Posterior cingulate gyrus (tissue), 11 donors: ENCODE measurements at places on chromosomes 13 and 19.

- no peak for DNase-seq
Measured at GRCh38 chr13:40024204-40024966, 368.9 kb downstream of the COG6 start.

DNA sequence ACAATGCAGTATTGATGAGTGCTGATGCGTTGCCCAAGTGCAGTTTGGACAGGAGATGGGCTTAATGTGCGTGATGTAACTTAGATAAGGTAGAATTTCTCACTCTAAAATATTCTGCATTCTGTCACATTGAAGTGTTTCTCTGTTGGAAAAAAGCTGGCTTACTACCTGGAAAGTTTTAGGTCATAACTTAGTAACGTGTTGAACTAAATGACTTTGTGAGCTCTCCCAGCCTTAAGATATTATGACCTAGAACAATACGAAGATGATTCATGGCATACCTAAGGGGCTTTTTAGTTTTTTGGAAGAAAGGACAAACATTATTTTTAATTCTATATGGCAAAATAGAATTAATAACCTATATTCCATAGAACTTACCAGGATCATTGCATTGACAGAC is 9.0 kb downstream of the UFM1 start:
- DNase-seq: no peak

DNA sequence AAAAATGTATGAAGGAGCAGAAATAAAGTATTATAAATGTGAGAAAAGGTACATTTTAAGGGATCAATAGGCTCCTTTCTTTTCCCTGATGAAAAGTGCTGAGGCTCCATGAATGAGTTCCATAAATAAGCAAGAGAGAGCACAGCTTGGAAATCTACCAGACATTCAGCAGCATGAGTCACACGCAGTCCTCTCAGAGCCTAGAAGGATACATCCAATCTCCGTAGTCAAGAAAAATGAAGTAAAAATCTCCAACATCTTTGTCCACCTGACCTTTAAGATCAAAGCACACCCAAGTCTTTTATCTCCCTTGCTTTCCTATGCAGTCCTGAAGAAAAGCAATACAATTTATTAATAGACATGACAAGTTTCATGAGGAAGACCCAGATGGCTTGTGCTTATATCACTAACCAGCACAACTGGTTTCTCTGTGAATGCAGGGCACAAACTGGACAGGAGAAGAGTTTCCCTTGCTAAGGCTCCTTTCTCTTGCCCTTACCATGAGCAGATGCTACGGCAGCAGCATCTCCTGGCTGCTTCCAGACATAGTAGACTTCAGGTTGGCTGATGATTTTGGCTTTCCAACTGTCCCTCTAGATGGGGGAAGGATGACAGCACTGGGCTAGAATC is 730.8 kb downstream of the EFNB2 start:
- DNase-seq: peak; percentile 15

DNA sequence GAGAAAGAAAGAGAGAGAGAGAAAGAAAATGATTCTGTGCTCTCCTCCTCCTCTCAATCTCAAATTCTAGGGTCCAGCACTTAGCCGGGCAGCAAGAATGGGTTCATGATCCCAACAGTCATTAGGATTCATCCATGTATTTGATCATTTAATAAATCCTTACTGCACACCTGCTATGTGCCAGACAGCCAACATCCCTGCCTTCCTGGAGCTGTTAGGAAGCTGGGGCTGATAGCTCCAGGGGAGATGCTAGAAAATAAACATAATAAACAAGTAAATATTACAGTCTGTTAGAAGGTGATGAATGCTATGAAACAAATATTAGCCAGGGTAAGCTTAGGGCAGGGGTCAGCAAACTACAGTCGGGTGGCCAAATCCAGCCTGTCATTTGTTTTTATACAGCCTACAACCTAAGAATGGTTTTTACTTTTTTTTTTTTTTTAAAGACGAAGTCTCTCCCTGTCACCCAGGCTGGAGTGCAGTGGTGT is 9.9 kb upstream of the ACP7 start:
- no peak for DNase-seq

- no peak for DNase-seq
Measured at GRCh38 chr13:108342369-108343289, 73.1 kb downstream of the TNFSF13B start.

GRCh38 chr19:47274891-47275761 is 441 bp downstream of the INAFM1 start:
- DNase-seq: no peak

DNA sequence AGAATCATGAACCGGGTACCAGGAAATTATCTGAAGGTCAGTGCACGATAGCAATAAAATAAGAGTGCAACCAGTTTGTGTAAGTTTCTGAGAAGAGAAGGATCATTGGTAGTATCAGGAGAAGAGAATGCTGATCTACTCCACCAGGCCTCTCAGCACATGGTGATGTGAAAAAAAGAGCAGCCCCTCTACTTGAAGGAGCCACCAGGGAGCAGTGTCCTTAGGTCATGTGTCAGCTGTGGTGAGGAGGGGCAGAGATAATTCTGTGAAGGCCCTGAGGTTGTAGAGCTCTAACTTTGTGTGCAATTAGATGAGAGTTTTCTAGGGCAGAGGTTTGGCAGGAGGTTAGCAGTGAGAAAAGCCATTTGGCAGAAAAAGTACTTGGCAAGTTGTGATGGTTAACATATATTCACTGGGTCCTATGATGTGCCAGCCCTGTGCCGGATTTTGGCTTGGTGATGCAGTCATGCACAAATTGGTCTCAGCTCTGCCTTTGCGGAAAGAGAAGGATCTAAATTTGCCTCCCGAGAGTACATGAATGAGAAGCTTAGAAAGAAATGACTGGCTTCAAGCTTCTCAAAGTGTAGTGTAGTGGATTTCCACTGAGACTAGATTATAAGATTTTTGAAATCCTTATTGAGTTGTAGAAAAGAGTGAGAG is 19.2 kb upstream of the ZC3H13 start:
- DNase-seq: no peak

DNA sequence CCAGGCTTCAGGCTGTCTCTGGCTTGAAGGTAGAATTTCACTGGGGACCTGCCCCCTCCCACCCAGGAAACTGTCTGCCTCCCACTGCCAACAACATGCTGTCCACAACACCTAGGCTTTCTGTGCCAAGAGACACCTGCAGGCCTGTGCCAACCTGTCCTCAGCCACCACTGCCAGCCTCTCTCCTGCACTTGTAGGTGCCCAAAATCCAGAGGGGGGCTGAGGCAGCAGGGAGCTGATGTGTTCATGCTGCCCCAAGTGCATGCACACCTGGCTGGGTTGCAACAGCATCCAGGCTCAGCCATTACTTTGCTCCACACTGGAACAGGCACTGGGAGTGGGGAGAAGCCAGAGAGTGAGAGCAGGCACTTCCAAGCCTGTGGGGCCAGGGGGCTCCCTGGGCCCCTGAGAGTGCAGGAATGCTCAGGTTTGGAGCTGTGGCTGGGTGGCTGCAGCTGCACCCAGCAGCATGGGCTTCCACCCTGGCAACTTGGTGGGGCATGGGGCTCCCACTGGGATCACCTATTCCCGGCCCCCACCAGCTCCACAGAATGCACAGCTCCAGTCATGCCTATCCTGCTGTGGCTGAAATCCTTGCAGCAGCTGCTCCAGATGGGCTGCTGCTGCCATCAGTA is 218.1 kb upstream of the OBI1 start:
- DNase-seq: no peak

GRCh38 chr13:66074018-66074615 is 1156.0 kb downstream of the PCDH9 start:
- DNase-seq: no peak

DNA sequence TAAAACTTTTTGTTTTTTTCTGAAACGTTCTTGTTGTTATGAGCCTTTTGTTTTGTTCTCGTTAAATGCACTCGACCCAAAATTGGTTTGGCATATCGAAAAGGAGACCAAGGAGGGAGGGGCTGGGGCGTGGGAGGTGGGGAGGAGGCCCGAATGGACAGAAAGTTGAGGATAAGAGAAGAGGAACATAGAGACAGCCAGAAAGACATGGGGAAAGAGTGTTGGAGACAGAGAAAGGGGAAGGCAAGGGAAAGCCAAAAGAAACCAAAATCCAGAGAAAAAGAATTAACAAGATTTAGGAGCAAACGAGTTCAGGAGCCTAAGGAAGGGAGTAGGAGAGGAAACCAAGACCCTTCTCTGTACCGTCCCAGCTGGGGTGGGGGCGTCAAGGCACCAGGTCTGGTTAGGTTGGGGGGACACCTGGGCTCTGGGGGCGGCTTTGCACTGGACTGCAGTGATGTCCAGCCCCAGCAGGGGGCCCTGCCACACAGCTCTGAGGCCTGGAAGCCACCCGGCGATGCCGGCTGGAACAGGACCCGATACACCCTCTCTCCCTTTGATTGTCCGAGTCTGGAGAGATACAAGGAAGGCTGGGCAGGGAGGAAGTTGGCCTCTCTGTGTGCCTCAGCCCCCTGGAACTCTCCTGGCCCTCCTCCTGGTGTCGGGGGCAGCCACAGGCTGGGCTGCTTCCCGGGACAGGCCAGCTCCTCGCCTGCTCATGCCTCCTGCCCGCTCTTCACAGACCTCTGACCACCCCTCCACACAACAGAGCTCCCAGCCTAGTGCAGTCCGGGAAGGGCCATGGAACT is 11.6 kb upstream of the ASF1B start:
- DNase-seq: peak; percentile 70

GRCh38 chr19:15038294-15038693 is 11.0 kb upstream of the CASP14 start:
- DNase-seq: no peak

- no peak for DNase-seq
Measured at GRCh38 chr19:9836021-9836420, 903 bp downstream of the PIN1 start.

DNA sequence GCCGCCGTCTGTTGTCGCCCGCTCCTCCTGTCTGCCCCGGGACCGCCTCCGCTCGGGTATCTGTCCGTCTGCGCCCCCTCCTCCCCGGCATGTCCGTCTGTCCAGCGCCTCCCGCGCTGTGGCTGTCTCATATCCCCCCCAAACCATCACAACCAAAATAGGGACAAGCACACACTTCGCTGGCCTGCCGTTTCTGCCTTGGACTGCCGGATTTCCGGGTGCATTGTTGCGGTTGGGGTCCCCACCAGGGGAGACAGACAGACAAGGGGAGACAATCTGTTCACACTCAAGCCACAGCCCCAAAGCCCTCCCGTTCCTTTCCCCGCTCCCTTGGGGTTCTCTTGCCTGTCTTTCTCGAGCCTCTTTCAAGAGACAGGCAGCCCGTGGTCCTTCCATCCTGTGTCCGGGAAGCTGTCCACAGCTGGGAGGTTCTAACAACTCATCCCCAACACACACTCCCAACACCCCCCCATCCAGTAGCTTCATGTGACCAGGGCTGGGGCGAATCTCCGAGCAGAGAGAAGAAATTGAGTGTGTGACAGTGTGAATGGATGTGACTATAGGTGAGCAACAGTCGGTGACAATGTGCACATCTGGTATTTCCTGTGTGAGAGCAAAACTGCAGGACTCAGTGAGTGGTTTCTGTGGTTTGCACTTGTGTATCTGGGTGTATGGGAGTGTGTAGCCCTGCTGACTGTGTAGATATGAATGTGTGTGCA is 16.5 kb upstream of the FOSB start:
- DNase-seq: no peak

DNA sequence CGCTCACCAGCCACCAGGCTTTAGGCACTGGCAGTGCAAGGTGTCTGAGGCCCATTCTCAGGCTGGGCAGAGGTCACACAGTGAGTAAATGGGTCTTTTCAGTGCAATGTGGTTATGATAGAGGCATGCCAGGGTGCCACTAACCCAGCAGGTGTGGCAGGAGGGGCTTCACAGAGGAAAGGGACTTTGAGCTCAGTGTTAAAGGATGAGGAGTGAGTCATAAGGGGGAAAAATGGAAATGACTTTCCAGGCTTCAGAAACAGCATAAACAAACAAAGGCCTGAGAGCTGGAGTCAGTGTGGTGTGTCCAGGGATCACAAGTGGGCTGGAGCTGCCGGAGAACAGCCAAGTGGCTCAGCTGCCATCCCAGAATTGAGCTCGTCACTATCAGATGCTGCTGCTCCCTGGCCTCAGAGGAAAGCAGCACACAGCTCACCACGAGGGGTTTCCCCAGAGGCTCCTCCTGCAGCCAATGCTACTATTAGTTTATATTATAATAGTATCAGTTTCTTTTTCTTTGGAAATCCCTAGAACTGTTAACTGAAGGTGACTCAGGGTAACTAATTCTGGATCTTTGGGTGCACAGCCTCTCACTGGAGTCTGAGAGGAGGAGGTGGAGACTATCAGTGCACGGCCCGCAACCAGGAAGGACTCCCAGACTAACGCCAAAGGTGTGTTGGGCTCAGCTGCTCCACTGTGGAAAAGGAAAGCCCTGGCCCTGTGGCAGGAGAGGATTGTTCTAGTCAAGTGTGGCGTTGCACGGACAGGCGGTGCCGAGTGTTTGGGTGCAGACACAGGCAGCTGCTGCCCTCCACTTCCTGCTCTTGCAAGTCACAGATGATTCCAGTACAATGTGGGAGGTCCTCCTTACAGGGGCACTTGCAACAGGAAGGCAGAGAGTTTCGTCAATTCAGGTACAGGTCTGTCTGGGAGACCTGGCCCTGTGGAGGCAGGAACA is 39.5 kb downstream of the DHRS12 start:
- no peak for DNase-seq

DNA sequence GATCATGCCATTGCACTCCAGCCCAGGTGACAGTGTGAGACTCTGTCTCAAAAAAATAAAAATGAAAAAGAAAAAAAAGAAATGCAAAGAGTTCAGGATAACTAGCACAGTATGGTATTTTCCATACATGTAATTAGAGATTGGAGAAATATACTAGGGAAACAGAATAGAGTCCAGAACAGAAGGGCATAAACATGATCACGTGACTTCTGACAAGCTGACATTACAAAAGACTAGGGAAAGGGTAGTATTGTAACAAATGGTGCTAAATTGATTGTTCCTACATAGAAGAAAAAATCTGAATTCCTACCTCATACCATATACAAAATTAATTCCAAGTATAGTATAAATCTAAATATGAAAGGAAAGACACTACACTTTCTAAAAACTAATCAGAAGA is 1.3 kb upstream of the NLRP5 start:
- no peak for DNase-seq

- DNase-seq: no peak
Measured at GRCh38 chr13:44040070-44040817, 160.5 kb downstream of the LACC1 start.

DNA sequence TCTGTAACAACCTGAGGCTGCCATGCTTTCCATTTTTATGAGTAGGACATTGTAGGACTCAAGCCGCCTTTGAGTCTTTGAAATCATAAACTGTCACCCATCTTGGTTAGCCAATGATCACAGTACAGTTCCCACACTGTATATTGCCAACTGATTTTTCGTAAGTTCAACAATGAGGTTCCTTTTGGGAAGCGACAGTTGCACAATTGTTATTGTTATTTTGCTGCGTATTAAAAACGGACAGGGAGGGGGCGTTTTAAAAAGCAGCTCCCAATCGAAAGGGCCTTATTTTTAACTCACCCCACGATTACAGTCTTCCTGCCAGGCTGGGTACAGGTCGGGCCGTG is 601 bp downstream of the SLC46A3 start:
- DNase-seq: no peak

DNA sequence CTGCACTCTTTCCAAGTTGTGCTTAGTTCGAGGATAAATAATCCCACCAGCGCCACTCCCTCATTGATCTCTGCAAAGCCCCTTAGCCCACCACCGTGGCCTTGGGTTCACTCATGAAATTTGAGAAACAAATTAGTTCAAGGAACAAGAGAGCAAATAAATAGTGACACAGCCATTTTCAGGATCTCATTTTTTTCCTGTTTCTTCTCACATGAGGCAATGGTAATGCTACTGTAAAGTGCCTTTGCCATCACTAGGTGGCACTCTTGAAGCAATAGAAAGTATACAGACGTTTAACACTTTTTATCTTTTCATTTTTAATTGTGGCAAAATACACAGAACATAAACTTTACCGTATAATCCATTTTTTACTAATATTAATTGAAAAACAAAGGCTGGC is 76.8 kb upstream of the ZNF835 start:
- no peak for DNase-seq

- DNase-seq: no peak
Measured at GRCh38 chr13:27842571-27842970, 50.3 kb downstream of the GSX1 start.
